ENCODE measurements at places on chromosomes 3 and 15. TPM values are rescaled to one million over a fixed set of nuclear protein-coding genes. Genes with fewer than 3 reads are reported as not detected.

CEMIP gene
- total RNA-seq = 687 TPM

SERPINI2 gene
- total RNA-seq = not detected

ERICH6 gene
- total RNA-seq = under 0.01 TPM

MFGE8 gene
- 209 TPM for total RNA-seq

GABRR3 gene
- not detected for total RNA-seq

GAP43 gene
- total RNA-seq = 2.1 TPM

SEMA7A gene
- 30.4 TPM for total RNA-seq

RHOA gene
- total RNA-seq = 899 TPM

GCSAM gene
- 0.36 TPM for total RNA-seq

NEDD4 gene
- total RNA-seq = 43.6 TPM

DNA sequence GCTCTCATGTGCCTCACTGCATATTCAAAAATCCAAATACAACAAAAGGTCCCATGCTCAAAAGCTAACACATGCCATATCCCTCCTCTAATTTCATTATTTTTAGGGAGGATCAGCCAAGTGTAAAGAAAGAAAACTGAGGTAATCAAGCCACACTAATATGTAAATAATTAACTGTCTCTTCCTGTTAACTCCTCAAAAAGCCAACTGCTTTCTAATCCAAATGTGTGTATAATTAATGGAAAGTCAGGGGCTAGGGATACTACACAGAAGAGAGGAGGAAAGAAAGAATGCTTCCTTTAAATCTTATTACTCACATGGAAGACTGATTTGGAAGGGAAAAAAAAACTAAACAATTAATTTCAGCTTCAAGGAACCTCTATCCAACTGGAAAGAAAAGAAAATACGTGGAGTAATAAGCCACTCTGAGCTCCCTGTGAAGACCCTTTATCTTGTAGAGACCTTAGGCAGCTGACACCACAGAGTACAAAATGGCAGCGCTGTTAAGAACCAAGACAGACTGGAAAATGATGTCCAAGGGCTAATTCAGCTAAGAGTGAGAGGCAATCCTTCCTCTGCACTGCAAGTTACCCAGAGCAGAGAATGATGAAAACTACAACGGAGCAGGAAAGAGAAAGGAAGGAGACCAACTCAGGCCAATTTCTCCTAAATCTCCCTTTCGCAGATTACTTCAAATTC is 56.8 kb downstream of the ZNF148 start:
- peaks cover 11% of the 10 kb centered on the region for H3K36me3 ChIP-seq
- no peak overlapping the region for H3K4me3 ChIP-seq
- no peaks in the 10 kb centered on the region for H3K27me3 ChIP-seq
- DNase-seq = no peak
- peaks cover 4% of the 10 kb centered on the region for H3K4me1 ChIP-seq

- no peak for DNase-seq
- no peak overlapping the region for H3K4me3 ChIP-seq
- H3K4me1 ChIP-seq = peaks cover 4% of the 10 kb centered on the region
- H3K27ac ChIP-seq = no peak overlapping the region
Observed at GRCh38 chr15:25641361-25641760, 202.5 kb upstream of the UBE3A start.

GRCh38 chr15:83164771-83165404 is 42.7 kb downstream of the HDGFL3 start:
- no peak for DNase-seq
- H3K27me3 ChIP-seq = no peaks in the 10 kb centered on the region
- H3K4me3 ChIP-seq = no peak overlapping the region
- H3K27ac ChIP-seq = peak overlapping the region; percentile 53
- H3K36me3 ChIP-seq = peaks cover under 1% of the 10 kb centered on the region
- H3K4me1 ChIP-seq = peaks cover 3% of the 10 kb centered on the region

- DNase-seq = no peak
- no peak overlapping the region for H3K27ac ChIP-seq
- no peaks in the 10 kb centered on the region for H3K27me3 ChIP-seq
- H3K4me1 ChIP-seq = no peaks in the 10 kb centered on the region
- H3K4me3 ChIP-seq = no peak overlapping the region
Observed at GRCh38 chr15:23446215-23447106, 582 bp downstream of the GOLGA6L2 start.

DNA sequence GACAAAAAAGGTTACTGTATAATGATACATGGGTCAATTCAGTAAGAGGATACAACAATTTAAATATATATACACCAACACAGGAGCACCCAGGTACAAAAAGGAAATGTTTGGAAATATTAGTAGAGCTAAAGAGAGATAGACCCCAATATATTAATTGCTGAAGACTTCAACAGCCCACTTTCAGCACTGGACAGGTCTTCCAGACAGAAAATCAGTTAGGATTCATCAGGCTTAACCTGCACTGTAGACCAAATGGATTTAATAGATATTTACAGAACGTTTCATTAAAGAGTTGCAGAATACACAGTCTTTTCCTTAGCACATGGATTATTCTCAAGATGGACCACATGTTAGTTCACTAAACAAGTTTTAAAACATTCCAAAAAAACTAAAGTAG is 845.9 kb upstream of the GBE1 start:
- no peak overlapping the region for H3K27ac ChIP-seq
- H3K4me3 ChIP-seq = no peak overlapping the region
- no peak for DNase-seq
- H3K36me3 ChIP-seq = no peaks in the 10 kb centered on the region
- no peaks in the 10 kb centered on the region for H3K27me3 ChIP-seq
- no peaks in the 10 kb centered on the region for H3K4me1 ChIP-seq

DNA sequence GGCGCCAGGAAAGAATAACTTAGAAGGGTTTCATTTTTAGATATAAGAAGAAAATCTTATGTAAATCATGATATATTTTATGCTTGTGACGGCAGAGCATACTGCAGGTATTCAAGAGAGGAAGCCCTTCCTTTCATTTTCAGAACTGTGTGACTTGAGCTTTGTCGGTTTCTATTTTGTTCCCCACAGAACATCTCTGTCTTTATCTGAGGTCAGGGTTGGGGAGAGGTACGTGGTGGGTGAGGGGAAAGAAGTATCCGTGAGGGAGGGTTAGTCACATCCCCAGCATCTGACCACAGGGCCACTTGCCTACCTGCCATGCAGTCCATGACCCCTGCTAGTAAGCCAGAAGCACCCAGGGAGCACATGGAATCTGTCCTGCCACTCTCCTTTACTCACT is 126.5 kb downstream of the DGKG start:
- H3K36me3 ChIP-seq = no peaks in the 10 kb centered on the region
- H3K4me1 ChIP-seq = no peaks in the 10 kb centered on the region

GRCh38 chr3:17938313-17938712 is 195.9 kb upstream of the TBC1D5 start:
- no peaks in the 10 kb centered on the region for H3K27me3 ChIP-seq
- no peaks in the 10 kb centered on the region for H3K36me3 ChIP-seq
- H3K4me1 ChIP-seq = no peaks in the 10 kb centered on the region
- no peak overlapping the region for H3K4me3 ChIP-seq
- no peak for DNase-seq

- no peaks in the 10 kb centered on the region for H3K36me3 ChIP-seq
- peaks cover 5% of the 10 kb centered on the region for H3K4me1 ChIP-seq
- no peak overlapping the region for H3K27ac ChIP-seq
- H3K4me3 ChIP-seq = no peak overlapping the region
Observed at GRCh38 chr3:104764496-104764895, 602.2 kb upstream of the ALCAM start.

- H3K4me1 ChIP-seq = no peaks in the 10 kb centered on the region
- no peak overlapping the region for H3K27ac ChIP-seq
- no peaks in the 10 kb centered on the region for H3K36me3 ChIP-seq
- DNase-seq = peak; percentile 51
Observed at GRCh38 chr3:27253831-27254230, 115.4 kb downstream of the NEK10 start.

DNA sequence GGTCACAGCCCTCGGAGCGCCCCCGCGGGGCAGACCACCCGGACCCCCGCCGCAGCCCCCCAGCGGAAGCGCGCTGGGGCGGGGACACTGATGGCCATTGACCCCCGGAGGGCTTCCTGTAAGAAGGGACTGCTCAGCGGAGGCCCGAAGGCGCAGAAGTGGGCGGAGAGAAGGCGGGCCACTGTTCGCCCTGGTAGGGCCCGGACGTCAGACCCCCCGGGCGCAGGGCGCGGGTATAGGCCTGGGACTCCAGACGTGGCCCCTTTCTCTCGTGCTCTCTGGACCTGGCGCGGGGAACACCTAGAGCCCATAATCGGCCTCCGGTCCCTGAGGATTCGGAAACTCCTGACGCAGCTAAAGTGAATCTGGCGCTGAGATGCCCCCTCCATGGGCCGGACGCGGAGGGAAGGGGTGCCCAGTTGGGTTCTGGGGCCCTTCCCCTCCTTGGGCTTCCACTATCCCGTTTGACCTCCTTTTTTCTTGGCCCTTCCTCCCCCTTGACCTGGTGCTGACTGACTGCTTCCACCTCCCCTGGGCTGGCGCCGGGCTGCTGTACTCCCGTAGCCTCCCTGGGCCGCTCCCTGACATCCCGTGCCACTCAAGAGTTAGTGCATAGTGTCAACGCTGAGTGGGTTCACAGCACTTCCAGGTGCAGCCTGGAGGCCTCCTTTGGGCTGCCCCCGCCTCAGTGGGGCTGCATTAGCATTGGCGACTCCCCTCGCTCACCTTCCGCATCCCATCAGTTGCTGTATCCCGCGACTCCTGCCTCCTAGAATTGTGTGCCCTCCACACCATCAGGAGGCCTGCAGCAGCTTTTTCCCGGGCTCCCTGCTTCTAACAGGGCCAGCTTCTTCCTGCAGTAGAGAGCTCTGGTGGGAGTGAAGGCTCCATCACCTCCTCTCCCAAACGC is 694 bp downstream of the ABTB1 start:
- H3K4me1 ChIP-seq = peaks cover 5% of the 10 kb centered on the region
- H3K36me3 ChIP-seq = peaks cover 4% of the 10 kb centered on the region
- H3K27me3 ChIP-seq = no peaks in the 10 kb centered on the region

GRCh38 chr15:99365242-99365641 is 114.0 kb downstream of the LRRC28 start:
- H3K36me3 ChIP-seq = no peaks in the 10 kb centered on the region
- H3K4me1 ChIP-seq = no peaks in the 10 kb centered on the region
- no peak overlapping the region for H3K4me3 ChIP-seq
- H3K27me3 ChIP-seq = no peaks in the 10 kb centered on the region

GRCh38 chr3:20015525-20015924 is 3.5 kb upstream of the PP2D1 start:
- no peaks in the 10 kb centered on the region for H3K27me3 ChIP-seq
- no peaks in the 10 kb centered on the region for H3K36me3 ChIP-seq
- no peak overlapping the region for H3K27ac ChIP-seq
- DNase-seq = no peak

DNA sequence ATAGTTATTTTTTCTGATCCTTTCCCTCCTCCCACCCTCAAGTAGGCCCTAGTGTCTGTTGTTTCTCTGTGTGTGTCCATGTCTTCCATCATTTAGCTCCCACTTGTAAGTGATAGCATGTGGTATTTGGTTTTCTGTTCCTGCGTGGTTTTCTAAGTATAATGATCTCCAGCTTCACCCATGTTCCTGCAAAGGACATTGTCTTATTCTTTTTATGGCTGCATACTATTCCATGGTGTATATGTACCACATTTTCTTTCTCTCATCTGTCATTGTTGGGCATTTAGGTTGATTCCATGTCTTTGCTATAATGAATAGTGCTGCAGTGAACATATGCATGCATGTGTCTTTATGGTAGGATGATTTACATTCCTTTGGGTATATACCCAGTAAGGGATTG is 145.7 kb upstream of the NR2E3 start:
- H3K27ac ChIP-seq = no peak overlapping the region
- no peak for DNase-seq
- no peaks in the 10 kb centered on the region for H3K4me1 ChIP-seq
- H3K36me3 ChIP-seq = no peaks in the 10 kb centered on the region
- H3K27me3 ChIP-seq = no peaks in the 10 kb centered on the region
- H3K4me3 ChIP-seq = no peak overlapping the region

DNA sequence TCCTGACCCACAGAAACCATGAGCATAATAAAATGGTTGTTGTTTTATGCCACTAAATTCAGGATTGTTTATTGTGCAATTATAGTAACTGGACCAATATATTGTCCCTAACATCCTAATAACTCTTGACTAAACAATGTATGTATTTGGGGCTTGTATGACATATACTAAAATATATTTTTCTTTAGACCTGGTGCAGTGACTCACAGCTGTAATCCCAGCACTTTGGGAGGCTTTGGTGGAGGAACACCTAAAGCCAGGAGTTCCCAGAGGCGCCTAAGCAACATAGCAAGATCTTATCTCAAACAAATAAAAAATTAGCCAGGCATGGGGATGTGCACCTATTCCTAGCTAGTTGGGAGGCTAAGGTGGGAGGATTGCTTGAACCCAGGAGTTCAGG is 180.4 kb downstream of the SUCNR1 start:
- H3K4me1 ChIP-seq = peaks cover 14% of the 10 kb centered on the region
- DNase-seq = no peak
- H3K27me3 ChIP-seq = no peaks in the 10 kb centered on the region
- H3K4me3 ChIP-seq = no peak overlapping the region
- H3K36me3 ChIP-seq = no peaks in the 10 kb centered on the region
- no peak overlapping the region for H3K27ac ChIP-seq

DNA sequence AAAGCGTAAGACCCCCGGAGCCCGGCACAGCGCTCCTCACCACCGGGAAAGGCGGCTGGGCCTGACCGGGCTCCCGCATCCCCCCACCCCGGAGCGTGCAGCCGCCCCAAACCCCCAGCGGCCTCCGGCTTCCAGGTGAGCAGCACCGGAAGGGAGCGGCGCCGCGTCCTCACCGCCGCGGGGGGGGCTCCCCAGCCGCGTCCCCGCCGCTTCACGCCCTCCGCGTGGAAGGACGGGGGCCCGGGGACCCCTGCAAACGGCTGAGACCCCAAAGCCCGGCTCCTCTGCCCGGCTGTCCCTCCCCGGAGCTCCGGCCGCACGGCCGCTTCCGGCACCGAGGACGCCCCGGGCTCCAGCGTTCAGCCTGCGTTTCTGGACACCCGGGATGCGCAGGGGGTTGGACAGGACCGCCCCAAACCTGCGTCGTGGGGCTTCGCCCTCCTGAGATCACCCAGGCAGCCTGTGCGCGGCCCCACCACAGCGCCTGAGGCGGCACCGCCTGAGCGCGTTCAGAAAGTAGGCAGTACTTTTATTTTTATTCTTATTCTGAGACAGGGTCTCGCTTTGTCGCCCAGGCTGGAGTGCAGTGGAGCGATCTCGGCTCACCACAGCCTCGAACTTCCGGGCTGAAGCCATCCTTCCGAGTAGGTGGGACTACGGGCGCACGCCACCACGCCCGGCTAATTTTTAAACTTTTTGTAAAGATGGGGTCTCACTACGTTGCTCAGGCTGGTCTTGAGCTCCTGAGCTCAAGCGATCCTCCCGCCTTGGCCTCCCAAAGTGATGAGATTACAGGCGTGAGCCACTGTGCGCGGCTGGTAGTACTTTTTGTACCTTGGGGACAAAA is 51.6 kb upstream of the BLM start:
- H3K4me3 ChIP-seq = peak overlapping the region; percentile 83
- H3K36me3 ChIP-seq = no peaks in the 10 kb centered on the region
- DNase-seq = peak; percentile 93
- peaks cover 30% of the 10 kb centered on the region for H3K4me1 ChIP-seq
- H3K27ac ChIP-seq = peak overlapping the region; percentile 66

DNA sequence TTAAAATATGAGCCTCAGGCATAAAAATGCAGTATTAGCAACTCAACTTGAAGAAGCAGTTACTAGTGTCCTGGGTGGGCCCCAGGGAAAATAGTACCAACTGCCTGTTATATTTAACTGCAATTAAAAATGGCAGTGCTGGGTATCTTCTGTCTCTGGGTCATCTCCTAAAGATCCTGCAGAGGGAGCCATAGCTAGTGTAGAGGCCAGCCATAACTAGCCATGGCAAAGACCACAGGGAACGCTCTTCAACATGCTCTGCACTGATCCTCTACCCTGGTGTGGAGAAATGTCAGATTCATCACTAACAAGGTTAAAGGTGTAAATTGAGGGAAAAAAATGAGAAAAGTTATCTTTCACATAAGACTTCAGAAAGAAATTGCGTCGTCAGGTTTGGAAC is 181.3 kb downstream of the SNRPN start:
- no peak overlapping the region for H3K27ac ChIP-seq
- H3K4me3 ChIP-seq = no peak overlapping the region
- H3K4me1 ChIP-seq = no peaks in the 10 kb centered on the region
- no peaks in the 10 kb centered on the region for H3K36me3 ChIP-seq
